ENCODE measurements at places on chromosomes 16 and 17. TPM values are rescaled to one million over a fixed set of nuclear protein-coding genes. Genes with fewer than 3 reads are reported as not detected.

DNA sequence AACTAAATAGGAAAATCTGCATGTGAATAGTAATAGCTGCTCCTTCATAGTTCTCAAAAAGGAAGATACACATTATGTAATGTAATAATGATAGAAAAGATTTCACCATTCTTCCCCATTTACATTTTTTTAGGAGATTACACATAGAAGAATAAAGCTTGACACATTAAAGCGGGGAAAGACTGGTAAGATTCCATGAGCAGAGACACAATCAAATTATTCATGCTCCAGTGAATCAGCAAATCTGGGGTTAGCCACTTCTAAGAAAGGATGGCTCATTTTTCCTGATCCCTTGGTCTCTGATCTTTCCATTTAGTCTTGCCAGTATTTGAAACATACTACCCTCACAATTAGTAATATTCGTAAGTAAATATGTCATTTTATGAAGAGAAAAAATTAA is 81.9 kb downstream of the CA4 start:
- no peak overlapping the region for H3K27ac ChIP-seq
- no peaks in the 10 kb centered on the region for H3K27me3 ChIP-seq
- peaks cover 30% of the 10 kb centered on the region for H3K36me3 ChIP-seq
- no peaks in the 10 kb centered on the region for H3K4me1 ChIP-seq
- DNase-seq: no peak

Gene OTOP2
- not detected for polyA plus RNA-seq

Gene HOXB13
- not detected for polyA plus RNA-seq

GRCh38 chr17:62388856-62389255 is 8.5 kb downstream of the EFCAB3 start:
- H3K36me3 ChIP-seq: no peaks in the 10 kb centered on the region
- H3K4me1 ChIP-seq: no peaks in the 10 kb centered on the region
- H3K27ac ChIP-seq: no peak overlapping the region
- no peak for DNase-seq
- H3K4me3 ChIP-seq: no peak overlapping the region

Gene RHBDL1
- not detected for polyA plus RNA-seq

GRCh38 chr17:42687707-42688320 is 5.5 kb downstream of the CNTNAP1 start:
- DNase-seq: no peak
- H3K27me3 ChIP-seq: peaks cover 10% of the 10 kb centered on the region
- no peak overlapping the region for H3K4me3 ChIP-seq
- H3K36me3 ChIP-seq: no peaks in the 10 kb centered on the region
- H3K4me1 ChIP-seq: peaks cover 12% of the 10 kb centered on the region

Gene SLFN13
- 3.2 TPM for polyA plus RNA-seq

DNA sequence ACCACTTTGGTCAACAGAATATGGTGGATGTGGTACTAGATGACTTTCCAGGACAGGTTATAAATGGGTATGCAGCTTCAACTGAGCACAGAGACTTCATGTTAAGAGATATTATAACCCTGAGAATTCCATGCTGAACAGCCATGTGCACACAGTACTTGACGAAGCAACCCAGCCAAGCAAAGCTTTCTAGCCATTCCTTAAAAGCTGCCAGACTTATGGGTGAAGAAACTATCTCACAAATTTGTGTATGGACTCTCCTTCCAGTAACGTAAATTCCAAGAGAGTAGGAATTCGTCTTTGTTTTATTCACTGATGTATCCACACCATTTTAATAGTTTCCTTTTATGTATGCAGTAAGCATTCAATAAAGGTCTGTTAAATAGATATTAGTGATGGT is 76.1 kb downstream of the KANSL1 start:
- peaks cover 13% of the 10 kb centered on the region for H3K36me3 ChIP-seq
- peaks cover 86% of the 10 kb centered on the region for H3K4me1 ChIP-seq
- no peak for DNase-seq
- H3K27ac ChIP-seq: no peak overlapping the region
- no peaks in the 10 kb centered on the region for H3K27me3 ChIP-seq

DNA sequence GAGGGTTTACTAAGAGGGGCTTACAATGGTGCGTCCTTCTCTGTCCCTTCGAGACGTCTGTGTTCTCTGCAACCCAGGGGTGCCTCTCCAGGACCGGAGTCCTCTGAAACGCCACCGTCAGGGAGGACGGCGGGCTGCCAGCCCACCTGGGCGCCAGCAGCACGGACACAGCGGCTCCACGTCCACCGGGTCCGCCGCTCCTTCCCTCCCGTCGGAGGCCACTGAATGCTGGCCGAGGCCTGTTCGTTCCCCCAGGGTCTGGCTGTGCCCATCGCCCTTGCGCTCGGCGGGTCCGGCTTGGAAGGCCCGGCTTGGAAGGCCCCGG is 403 bp downstream of the TEPSIN start:
- peaks cover 56% of the 10 kb centered on the region for H3K4me1 ChIP-seq
- H3K36me3 ChIP-seq: no peaks in the 10 kb centered on the region

Gene PKD1
- 4.8 TPM for polyA plus RNA-seq

GRCh38 chr17:4573669-4574068 is 10.7 kb upstream of the SMTNL2 start:
- no peaks in the 10 kb centered on the region for H3K27me3 ChIP-seq
- H3K4me1 ChIP-seq: peaks cover 6% of the 10 kb centered on the region
- DNase-seq: peak; percentile 23
- H3K27ac ChIP-seq: peak overlapping the region; percentile 25
- no peak overlapping the region for H3K4me3 ChIP-seq

Gene NOD2
- polyA plus RNA-seq: not detected

- H3K4me1 ChIP-seq: peaks cover 45% of the 10 kb centered on the region
- no peaks in the 10 kb centered on the region for H3K27me3 ChIP-seq
- H3K27ac ChIP-seq: peak overlapping the region; percentile 97
- peak overlapping the region; percentile 65 for H3K4me3 ChIP-seq
- peak; percentile 38 for DNase-seq
These were observed 59.5 kb downstream of the RAI1 start for GRCh38 chr17:17740615-17741348.

All from naive thymus-derived CD8-positive, alpha-beta T cell (primary cell).